Immature natural killer cell (primary cell): ENCODE measurements at places on chromosomes 13 and 19. TPM values are rescaled to one million over a fixed set of nuclear protein-coding genes. Genes with fewer than 3 reads are reported as not detected.

DNA sequence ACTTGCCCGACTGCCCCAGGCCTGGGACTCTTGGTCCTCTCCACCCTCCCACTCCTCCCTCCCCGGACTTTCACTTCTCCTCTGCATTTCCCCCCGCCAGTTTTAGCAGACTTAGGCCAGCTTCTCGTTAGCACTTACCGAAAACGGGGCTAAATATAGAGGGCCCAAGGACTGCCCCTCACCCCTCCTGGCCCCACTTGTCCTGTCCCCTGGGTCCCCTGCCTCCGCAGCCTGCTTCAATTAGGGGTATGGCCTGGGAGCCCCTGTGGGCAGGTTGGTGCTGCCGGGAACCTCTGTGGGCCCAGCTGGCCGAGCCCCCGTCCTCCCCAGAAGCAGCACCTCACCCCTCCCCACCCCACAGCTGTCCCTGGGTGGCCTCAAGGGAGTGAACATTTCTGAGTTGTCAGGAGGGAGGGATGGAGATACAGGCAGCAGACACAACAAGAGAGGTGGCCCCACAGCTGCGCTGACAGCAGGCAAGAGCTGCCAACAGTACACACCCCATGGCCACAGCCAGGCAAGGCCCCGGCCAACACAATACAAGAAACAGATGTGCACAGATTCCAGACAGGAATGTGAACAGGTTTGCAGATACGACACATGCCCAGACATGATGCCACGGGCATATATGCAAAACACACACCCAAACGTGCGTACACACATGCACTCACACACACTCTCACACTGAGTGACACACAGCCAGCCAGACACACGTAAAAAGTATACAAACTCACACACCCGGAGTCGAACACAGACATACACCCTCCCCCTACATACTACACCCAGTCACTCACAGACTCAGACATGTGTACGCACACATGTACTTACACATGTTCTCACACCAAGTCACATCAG is 2.6 kb downstream of the POU2F2 start:
- H3K4me3 ChIP-seq, result peak overlapping the region; percentile 17
- H3K27me3 ChIP-seq, result peaks cover 2% of the 10 kb centered on the region
- H3K4me1 ChIP-seq, result peaks cover 47% of the 10 kb centered on the region
- peak overlapping the region; percentile 65 for H3K27ac ChIP-seq
- no peak for DNase-seq
- H3K36me3 ChIP-seq, result peaks cover 1% of the 10 kb centered on the region

DNA sequence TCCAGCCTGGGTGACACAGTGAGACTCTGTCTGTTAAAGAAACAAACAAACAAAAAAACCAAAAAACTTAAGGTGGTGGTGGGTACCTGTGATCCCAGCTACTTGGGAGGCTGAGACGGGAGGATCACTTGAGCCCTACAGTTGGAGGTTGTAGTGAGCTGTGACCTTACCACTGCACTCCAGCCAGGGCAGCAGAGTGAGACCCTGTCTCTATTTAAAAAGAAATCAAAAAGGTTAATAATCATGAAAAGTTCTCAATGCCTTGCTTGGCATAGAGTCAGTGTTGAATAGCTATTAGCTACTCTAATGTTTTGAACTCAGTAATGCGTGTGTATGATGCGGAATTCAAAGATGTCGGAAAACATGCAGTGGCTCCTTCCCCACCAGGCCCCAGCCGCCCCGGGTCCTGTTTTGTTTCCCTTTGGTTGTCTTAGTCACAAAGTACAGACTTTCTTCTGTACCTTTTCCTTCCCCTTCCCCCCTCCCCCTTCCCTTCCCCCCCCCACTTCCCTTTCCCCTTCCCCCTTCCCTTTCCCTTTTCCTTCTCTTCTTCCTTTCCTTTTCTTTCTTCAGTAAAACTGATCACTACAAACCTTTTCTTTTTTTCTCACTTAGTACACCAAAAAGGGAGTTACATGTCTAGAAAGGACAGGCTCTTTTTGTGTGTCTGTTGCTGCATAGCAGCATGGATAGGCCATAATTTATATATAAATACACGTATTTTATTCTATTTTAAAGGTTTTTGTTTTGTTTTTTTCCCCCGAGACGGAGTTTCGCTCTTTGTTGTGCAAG is 35.2 kb downstream of the DNM2 start:
- peaks cover 91% of the 10 kb centered on the region for H3K4me1 ChIP-seq
- peak overlapping the region; percentile 94 for H3K27ac ChIP-seq
- DNase-seq, result no peak

- H3K27me3 ChIP-seq, result no peaks in the 10 kb centered on the region
- peak overlapping the region; percentile 96 for H3K27ac ChIP-seq
- H3K36me3 ChIP-seq, result no peaks in the 10 kb centered on the region
- DNase-seq, result no peak
- no peak overlapping the region for H3K4me3 ChIP-seq
These were observed 16.3 kb downstream of the DPP9 start for GRCh38 chr19:4707322-4707721.

GRCh38 chr19:39951686-39952085 is 17.3 kb upstream of the FCGBP start:
- no peaks in the 10 kb centered on the region for H3K27me3 ChIP-seq
- H3K4me3 ChIP-seq, result peak overlapping the region; percentile 12
- H3K27ac ChIP-seq, result peak overlapping the region; percentile 97
- no peak for DNase-seq
- H3K36me3 ChIP-seq, result no peaks in the 10 kb centered on the region

Gene HIPK4
- not detected for polyA plus RNA-seq

Gene ZNF440
- 0.34 TPM for polyA plus RNA-seq

DNA sequence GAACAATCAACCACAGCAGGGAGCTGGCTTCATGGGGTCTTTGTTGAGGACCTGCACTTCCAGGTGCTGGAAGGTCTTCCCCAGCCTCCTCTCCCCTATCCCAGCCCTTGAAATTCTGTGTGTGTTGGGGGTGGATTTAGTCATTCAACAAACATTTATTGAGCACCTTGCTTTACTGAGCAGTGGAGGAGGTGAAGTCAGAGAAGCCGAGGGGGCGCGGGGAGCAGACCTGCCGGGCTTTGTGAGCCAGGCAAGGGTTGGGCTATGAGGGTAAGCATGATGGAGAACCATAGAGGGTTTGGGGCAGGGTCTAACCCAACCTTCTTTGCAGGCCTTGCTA is 3.5 kb upstream of the C19orf85 start:
- DNase-seq, result no peak
- no peaks in the 10 kb centered on the region for H3K36me3 ChIP-seq
- no peaks in the 10 kb centered on the region for H3K4me1 ChIP-seq
- peaks cover under 1% of the 10 kb centered on the region for H3K27me3 ChIP-seq

DNA sequence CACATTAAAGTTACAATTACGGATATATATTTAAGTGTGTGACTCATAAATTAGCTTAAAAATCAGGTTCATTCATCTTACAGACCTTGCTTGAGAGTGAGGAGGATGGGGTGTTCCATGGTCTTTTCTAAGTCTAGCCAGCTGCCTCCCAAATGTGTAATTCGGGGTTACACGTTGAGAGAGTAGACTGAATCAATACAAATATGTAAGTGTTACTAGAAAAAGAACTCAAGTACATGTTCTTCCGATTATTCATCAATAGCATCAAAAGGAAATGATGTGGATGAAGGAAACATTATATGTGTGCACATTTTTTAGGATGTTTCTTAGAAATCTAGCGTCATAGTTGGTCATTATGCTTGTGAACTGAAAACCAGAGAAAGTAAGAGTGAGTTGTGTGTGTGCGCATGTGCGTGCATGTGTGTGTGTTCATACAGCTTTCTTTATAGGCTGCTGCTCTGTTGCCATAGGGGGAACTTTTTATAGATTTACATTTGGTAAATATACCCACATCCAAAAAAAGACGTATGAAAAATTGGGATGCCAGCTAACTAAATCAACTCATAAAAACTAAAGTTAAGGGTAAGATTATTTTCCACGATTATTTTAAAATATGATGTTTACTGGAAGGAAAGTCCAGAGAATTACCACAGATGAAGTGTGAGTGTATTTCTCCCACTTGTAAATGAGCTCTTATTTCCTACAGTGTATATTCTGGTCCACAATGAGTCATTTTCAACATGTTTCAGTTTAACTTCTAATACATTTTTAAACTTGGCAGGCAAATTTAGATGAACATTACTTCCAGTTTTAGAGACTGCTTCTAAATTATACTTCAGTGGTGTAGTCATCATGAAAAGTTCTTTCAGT is 82.4 kb downstream of the PIBF1 start:
- H3K4me1 ChIP-seq, result peaks cover 10% of the 10 kb centered on the region
- no peak overlapping the region for H3K4me3 ChIP-seq
- H3K27me3 ChIP-seq, result no peaks in the 10 kb centered on the region
- no peak for DNase-seq
